ENCODE measurements at places on chromosomes 11 and 22. TPM values are rescaled to one million over a fixed set of nuclear protein-coding genes. Genes with fewer than 3 reads are reported as not detected.
A peak's percentile ranks its signal among the peaks of the same experiment; 100 is the strongest.

The POU2AF2 gene
- not detected for total RNA-seq

DNA sequence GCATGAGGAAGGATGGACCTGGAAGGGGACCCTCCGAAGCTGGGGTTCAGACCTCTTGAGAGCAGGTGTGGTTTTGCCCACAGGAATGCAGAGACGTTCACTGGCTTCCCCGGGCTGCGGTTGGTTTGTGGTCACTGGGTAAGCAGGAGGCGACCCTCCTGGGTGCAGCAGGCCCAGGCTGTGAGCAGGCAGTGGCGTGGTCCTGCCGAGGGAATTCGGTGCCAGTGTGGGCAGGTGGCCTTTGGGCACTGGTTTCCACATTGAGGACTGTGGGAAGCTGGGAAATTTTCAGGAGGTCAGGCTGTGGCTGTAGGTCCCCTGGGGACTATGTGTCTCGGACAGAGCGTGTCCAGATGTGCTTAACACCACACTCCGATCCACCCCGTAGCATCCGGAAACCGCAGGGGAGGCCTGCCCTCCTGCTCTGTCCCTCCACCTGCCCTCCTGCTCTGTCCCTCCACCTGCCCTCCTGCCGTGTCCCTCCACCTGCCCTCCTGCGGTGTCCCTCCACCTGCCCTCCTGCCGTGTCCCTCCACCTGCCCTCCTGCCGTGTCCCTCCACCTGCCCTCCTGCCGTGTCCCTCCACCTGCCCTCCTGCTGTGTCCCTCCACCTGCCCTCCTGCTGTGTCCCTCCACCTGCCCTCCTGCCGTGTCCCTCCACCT is 27.5 kb downstream of the TPCN2 start:
- H3K27ac ChIP-seq = peak overlapping the region; percentile 72
- no peak overlapping the region for H3K4me3 ChIP-seq
- H3K4me1 ChIP-seq = no peaks in the 10 kb centered on the region
- H3K36me3 ChIP-seq = peaks cover 87% of the 10 kb centered on the region

- H3K4me3 ChIP-seq = no peak overlapping the region
- H3K27me3 ChIP-seq = no peaks in the 10 kb centered on the region
- H3K4me1 ChIP-seq = no peaks in the 10 kb centered on the region
- DNase-seq = no peak
Measured at GRCh38 chr11:88281317-88281712, 56.2 kb downstream of the CTSC start.

GRCh38 chr11:9208726-9209501 is 56.2 kb downstream of the DENND5A start:
- no peak for DNase-seq
- no peaks in the 10 kb centered on the region for H3K27me3 ChIP-seq
- no peak overlapping the region for H3K27ac ChIP-seq
- H3K36me3 ChIP-seq = peaks cover 6% of the 10 kb centered on the region
- H3K4me3 ChIP-seq = no peak overlapping the region

GRCh38 chr22:17858033-17858432 is 83.8 kb upstream of the BID start:
- H3K27me3 ChIP-seq = no peaks in the 10 kb centered on the region
- H3K4me1 ChIP-seq = peaks cover 36% of the 10 kb centered on the region
- no peak overlapping the region for H3K4me3 ChIP-seq
- peaks cover 26% of the 10 kb centered on the region for H3K36me3 ChIP-seq
- no peak overlapping the region for H3K27ac ChIP-seq

Measured in stomach (tissue), 19 donors.